Epithelial cell of alveolus of lung (primary cell): ENCODE measurements at places on chromosomes 7 and 10. TPM values are rescaled to one million over a fixed set of nuclear protein-coding genes. Genes with fewer than 3 reads are reported as not detected.

Gene GSAP
- 0.24 and 5.3 TPM in 2 replicates for total RNA-seq

Gene CPVL
- 1.7 TPM in 1 of 2 replicates, not detected in the other for total RNA-seq

Gene HOXA9
- total RNA-seq, result 1.0 and 2.4 TPM in 2 replicates

Gene MPP7
- total RNA-seq, result 1.3 TPM in 1 of 2 replicates, not detected in the other

Gene OR2A42
- total RNA-seq, result not detected in 2 replicates

Gene AASS
- total RNA-seq, result 13.4 and 18.9 TPM in 2 replicates

Gene SSMEM1
- total RNA-seq, result not detected in 2 replicates

Gene HGF
- 78.2 and 389 TPM in 2 replicates for total RNA-seq

Gene MBL2
- total RNA-seq, result not detected in 2 replicates

Gene MSMB
- not detected in 2 replicates for total RNA-seq

Gene TBXAS1
- 5.3 and 6.1 TPM in 2 replicates for total RNA-seq

Gene FAM13C
- 1.9 and 13.7 TPM in 2 replicates for total RNA-seq
